ENCODE measurements at places on chromosomes 7 and 10.
A peak's percentile ranks its signal among the peaks of the same experiment; 100 is the strongest.

GRCh38 chr10:43976292-43976691 lies 327.6 kb upstream of the ZNF32 start:
- no peak for DNase-seq

GRCh38 chr10:67612577-67613537 lies 83.1 kb downstream of the CTNNA3 start:
- peak; percentile 96 for DNase-seq

GRCh38 chr7:79272066-79272669 lies 181.3 kb downstream of the MAGI2 start:
- DNase-seq, result peak; percentile 68

DNA sequence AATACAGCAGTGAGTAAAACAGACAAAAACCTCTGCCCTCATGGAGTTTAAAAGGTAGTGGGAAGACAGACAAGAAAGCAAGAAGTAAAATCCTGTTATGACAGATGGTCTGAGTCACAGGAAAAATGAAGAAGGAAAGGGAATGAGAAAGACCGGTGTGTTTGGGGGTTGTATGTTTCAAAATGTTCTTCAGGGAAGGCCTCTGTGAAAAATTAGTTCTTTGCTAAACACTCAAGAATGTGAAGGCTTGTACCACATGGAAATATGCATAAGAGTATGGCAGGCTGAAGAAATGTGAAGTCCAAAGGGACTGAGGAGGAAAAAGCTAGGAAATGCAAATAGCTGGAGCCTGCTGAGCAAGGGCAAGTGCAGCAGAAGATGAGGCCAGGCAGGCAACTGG lies 315.9 kb upstream of the SEMA3A start:
- peak; percentile 82 for DNase-seq

DNA sequence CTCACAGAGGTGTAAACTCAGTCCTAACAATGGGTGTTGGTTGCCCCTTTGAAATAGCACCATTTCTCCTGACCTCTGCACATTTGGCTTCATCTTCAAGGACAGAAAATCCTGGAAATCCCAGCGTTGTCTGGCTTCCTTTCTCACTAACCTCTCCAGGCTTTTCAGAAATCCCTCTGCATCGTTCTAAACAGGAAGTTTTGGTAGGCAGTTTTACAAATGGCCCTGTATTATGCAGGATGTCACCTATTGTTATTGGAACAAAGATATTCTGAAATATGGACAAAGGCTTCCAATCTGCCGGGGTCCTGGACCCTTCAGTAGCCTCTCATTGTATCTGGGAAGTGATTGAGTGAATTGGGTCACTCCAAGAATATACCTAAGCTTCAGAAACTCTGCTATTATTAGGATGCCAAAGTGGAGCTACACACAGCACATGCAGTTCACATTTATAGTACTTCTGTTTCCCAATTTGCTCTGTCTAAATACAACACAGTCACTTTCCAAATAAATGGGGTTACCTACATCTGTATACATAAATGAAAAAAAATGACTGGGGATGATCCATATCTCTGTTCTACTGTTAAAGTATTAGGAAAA lies 134.8 kb upstream of the KLF6 start:
- DNase-seq, result no peak

DNA sequence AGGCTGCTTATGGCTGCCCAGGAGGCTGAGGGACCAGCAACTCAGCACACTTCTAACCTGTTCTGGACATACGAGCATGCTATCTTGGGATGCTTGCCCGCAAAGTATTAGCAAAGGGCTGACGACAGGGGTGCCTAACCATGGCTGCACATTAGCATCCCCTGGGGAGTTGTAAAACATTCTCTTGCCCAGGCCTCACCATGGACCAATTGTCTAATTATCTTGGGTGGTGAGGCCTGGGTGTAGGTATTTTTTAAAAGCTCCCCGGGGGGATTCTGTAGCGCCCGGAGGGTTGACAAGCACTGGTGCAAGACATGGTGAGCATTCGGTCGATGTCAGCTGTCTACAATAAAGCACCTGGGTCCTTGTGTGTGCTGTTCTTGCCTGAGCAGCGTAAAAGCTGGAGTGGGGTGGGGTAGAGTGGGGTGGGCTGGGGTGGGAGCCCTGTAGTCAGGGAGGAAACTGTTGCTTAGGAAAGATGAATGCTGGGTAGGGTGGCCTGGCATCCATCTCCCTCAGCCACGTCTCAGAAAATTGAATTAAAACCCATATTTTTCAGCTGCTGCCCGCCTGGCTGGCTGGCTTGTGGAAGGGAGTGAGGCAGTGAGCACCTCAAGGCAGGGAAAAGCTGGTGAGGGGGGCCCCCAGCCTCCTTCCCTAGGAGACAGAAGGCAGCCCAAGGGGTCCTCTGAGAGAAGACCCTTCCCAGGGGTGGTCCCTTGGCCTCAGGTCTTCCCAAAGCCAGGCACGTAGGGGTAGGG lies 2.9 kb upstream of the ADCYAP1R1 start:
- no peak for DNase-seq

DNA sequence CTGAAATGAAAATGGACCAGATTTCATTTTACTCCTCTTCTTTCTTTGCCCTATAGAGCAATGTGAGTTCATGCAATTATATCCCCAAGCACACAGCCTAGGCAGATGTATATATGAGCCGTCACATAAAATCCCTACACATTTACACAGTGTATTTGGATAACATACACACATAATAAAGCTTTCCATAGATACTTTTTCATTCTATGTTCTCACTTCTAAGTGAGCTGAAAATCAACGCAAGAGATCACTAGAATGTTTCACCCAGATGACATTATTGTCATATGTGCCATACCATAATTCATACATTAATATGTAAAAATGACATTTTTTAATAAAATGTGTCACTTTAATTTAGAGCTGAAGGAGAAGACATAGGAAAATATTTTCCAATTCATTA lies 129.4 kb downstream of the INHBA start:
- no peak for DNase-seq

GRCh38 chr10:15200626-15201025 lies 32.1 kb upstream of the NMT2 start:
- DNase-seq, result peak; percentile 91

DNA sequence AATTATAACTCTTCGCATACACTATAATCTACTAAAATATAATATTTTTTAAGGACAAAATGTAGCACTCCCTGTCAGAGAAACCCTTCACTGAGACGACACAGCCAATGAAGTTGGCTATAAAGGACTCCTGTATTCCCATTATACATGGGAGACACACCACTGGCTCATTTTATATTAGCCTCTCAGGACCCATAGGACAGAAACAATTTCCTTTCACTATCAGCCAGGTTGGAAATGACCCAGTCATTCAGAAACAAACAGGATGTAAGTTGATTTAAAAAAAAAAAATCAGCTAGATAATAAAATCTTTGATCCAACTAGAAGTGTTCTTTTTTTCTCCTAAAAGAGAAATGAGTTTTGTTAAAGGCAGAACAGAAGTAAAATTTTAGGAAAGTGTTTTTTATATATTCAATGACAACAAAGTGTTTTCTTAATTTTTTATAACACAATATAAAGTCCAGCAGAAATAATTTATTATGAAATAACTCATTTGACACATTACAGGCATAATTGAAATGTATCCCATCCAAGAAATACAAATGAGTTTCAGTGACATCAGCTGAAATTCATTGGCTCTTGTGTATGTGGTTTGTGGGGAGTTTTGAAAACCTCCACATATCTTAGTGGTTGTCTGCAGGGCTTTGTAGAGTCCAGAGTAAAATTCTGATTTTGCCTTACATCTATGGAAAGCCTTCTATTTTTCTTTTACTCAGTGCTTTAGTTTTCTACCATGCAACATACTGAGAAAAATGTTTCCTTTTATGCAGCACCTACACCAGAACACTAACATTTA lies 64.1 kb downstream of the CTTNBP2 start:
- DNase-seq, result peak; percentile 43

GRCh38 chr7:65254061-65254460 lies 119.6 kb upstream of the ZNF92 start:
- DNase-seq, result no peak

DNA sequence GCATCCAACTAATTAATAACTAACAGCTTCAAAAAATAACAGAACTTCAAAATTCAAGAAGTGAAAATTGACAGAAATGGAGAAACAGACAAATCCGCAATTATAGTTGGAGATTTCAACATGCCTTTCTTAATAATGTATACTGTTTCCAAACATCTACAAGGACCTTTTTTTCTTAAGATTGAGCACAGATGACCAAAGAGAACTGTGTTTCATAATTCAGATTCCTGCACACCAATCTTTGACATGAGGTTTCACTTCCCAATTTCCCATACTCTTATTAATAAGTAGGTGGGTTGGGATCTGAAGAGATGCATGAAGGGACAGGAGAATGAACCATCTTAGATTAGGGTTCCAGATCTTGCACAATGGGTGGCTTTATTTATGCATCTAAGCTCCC lies 24.9 kb upstream of the GIMAP7 start:
- DNase-seq, result no peak
